Astrocyte of the spinal cord (primary cell): ENCODE measurements at places on chromosomes 1 and 21.
A peak's percentile ranks its signal among the peaks of the same experiment; 100 is the strongest.

DNA sequence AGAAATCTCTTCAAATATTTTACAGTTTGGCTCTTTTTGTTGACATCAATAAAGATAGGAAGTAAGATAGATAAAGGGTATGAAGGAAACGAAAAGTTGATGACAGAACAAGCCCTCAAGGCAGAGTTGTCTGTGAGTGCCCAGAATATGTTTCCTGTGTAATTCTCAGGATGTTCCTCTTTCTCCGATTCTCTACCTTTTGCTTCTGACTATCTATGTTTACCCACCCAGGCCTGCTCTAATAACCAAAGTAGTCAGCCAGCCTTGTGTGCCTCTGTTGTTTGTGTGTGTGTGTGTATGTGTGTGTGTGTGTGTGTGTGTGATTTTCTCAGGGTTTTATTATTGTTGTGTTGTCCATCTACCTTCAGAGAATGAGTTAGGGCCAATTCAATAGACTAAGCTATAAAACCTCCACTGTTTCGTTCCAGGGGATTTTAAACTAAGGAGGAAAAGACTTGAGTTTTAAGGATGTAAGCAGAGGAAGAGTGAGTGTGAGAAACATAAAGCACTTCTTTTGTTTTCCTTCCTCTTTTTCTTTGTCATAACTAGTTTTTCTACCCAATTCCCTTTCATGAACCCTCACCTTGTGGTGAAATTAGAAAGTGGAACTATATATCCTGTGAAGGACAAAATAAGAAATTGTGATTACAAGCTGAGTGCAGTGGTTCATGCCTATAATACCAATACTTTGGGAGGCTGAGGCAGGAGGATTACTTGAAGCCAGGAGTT, 627.4 kb upstream of the NR5A2 start:
- DNase-seq, result no peak

DNA sequence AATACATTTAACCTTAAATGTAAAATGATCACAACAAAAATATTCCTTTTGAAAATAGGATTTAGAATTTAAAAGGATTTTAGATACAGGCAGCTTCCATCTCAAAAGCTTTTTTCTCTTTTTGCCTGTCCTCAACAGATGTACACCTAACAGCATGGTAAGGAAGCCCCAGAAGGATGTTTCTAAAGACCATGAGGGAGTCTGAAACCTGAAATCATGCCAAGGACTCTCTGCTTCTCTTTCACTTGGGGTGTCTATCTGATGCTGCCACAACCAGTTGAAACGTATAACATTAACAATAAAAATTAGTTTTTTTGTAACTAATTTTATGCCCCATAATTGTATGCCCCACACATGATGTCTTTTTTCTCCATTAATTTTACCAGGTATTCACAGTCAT, 5.4 kb upstream of the ZNF281 start:
- peak; percentile 15 for DNase-seq

DNA sequence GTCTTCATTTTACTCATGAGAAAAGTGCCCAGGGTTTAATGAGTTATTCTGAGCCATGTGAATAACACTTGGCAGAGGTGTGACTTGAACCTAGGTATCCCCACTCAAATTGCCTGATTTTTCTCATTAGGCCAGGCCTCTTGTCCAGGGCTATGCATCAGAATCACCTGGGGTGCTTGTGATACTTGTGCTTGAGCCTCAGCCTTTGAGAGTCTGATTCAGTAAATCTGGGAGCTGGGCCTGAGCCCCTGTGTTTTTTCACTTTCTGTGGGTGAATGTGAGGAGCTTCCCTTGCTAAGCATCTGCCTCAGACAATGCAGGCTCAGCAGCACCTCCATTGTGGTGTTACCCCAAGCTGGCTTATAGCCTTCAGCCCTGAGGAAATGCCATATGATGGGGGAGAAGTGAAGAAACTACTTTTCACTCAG, 127.1 kb downstream of the S1PR1 start:
- no peak for DNase-seq

GRCh38 chr1:192516776-192517297, 58.7 kb upstream of the RGS1 start:
- no peak for DNase-seq

DNA sequence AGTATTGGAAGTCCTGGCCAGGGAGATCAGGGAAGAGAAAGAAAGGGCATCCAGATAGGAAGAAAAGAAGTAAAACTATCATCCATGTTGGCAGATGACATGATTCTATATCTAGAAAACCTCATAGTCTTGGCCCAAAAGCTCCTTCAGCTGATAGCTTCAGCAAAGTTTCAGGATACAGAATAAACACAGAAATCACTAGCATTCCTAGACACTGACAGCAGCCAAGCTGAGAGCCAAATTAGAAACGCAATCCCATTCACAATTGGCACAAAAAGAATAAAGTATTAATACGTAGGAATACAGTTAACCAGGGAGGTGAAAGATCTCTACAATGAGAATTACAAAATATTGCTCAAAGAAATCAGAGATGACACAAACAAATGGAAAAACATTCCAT, 44.6 kb downstream of the ZFYVE9 start:
- no peak for DNase-seq

GRCh38 chr1:3194760-3195479, 125.9 kb downstream of the PRDM16 start:
- no peak for DNase-seq

DNA sequence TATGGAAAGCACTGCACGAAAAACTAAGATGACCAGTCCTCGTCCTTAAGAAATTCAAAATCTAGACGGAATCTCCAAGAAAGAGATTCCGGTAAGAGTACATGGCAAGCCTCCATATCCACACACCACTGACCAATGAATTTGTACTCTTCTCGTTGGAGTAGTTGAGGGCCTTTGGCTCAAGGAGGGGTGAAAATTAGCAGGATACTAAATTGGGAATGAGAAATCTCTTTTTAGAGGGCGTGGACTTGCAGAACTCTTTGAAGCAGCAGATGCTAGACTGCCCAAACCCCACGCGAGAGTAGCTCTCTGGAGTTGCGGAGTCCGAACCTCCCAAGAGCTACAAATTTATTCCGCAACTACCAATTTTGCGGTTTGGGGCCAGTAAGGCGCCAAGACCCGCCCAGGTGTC, 872 bp upstream of the PPP2R5A start:
- DNase-seq, result peak; percentile 30

DNA sequence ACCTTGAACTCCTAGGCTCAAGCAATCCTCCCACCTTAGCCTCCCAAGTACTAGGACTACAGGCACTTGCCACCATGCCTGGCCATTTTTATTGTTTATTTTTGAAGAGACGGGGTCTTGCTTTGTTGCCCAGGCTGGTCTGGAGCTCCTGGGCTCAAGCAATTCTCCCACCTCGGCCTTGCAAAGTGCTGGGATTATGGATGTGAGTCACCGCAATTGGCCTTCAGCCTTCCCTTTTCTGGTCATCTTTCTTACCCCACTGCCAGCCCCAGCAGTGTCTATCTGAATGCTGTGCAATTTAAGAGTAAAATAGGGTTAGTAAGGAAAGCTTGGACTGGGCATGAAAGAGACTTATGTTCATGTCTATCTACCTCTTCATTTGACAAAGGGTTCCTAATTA, 6.1 kb upstream of the KLF17 start:
- DNase-seq, result no peak
